ENCODE measurements at places on chromosomes 4 and X.

GRCh38 chr4:75004755-75005668 is 72.1 kb downstream of the PARM1 start:
- DNase-seq, result no peak

- no peak for DNase-seq
Observed at GRCh38 chr4:108060164-108060563, 70.5 kb downstream of the HADH start.

DNA sequence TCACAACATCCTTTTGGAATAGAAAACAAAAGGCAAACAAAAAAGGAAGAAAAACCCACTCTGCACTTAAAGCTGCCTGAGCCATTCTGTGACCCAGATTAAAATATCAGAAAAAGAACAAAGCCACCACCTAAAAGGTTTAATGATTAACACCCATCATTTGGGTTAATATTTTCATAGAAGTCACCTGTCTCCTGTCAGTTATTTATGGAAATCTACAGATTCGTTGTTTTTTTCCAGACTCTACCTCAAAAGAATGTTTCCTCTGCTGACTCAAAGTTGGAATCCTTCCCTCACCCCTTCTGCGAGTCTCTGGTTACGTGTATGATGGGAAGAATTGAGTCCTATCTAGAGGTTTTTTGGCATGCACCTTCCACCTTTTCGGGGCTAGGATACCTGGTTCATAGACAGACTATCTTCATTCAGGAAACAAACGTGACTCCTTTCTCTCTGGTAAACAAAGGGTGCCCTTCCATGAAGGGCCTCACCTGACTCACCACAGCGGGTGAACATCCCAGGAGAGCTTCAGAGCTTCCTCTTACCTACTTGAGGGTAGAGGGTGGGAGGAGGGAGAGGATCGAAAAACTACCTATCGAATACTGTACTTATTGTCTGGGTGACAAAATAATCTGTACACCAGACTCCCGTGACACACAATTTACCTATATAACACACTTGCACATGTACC is 19.6 kb upstream of the CA5B start:
- no peak for DNase-seq

DNA sequence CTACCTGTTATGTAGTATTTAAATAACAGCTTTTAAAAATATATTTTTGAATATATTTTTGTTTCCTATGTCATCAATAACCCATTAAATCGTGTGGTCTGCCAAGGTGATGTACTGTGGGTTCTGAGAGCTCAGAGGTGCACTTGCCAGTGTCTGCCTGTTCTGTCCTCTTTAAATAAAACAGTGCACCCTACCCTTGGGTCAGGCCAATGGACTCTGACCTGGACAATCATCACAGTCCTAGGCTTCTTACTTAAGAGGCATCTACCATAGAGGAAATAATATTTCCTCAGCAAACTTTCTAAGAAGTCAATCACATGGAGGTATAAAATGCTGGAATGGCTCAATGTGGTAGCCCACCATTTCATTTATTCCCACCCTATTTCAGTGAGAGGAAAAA is 26.0 kb upstream of the LHFPL1 start:
- DNase-seq, result no peak

DNA sequence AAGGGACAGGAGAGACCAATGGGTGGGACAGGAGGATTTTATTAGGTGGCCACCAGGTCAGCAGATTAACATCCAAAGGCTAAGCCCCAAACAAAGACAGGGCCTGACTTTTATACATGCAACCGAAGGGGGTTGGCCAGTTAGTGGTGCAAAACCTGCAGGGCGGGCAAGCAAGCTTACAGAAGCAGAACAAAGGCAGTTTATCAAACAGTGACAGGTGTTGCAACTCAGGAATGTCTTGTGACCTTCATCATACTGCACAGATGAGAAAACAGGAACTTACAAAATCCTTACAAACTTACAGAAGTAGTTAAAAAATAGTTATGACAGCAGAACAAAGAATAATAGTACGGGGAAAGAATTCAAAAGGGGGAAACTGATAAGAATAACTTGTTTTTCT is 708.1 kb downstream of the GLUD2 start:
- DNase-seq, result no peak

All from activated T-helper 1 cell treated with Interleukin-2 at 50 U/mL for 16 hours (primary cell).